ENCODE measurements at places on chromosomes 11 and 22.

DNA sequence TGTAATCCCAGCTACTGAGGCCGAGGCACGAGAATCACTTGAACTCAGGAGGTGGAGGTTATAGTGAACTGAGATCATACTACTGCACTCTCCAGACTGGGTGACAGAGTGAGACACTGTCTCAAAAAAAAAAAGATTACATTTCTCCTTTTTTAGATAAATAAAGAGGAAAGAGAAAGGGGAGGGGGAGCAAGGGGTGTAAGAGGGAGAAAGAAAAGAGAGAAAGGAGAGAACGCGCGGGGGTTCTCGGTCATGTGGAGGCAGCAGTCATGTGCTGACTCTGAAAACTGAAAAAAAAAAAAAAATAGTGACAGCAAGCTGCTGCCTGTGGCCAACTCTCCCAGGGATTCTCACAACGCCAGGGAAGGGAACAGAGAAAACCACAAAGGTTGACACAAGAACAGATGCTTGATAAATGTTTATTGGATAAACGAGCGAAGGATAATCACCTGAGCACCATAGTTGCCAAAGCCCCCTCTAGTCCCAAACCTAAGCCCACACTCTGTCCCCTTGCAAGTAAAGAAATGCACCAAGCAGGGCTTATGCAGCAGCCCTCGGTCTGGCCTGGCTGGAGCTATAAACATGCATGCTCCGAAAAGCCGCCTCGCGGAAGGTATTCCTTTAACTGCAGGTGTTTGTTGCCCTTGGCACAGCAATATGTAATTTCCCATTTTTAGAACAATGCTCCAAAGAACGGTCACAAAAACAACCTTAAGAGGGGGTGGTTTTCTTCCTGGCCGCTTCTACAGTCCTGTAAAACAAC lies 14.5 kb downstream of the SCGB1A1 start:
- DNase-seq = no peak

DNA sequence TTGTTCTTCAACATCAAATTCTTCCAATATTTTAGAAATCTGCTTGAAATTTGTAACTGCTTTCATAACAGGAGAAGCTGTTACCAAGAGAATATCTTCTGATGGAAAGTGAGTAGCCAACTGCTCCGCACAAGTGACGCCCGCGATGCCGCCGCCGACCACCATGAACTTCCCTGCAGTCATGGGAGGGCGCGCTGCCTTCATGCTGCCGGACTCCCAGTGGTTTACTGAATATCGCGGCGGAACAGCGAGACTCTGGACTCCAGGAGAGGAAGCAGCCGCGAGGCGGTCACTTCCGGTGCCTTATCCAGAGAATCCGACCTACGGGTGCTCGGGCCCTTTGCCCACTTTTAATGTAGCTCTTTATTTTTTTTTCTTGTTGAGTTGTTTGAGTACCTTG lies 190.6 kb downstream of the GUCY1A2 start:
- DNase-seq = no peak

GRCh38 chr22:19548964-19549363 lies 24.8 kb upstream of the CLDN5 start:
- no peak for DNase-seq

DNA sequence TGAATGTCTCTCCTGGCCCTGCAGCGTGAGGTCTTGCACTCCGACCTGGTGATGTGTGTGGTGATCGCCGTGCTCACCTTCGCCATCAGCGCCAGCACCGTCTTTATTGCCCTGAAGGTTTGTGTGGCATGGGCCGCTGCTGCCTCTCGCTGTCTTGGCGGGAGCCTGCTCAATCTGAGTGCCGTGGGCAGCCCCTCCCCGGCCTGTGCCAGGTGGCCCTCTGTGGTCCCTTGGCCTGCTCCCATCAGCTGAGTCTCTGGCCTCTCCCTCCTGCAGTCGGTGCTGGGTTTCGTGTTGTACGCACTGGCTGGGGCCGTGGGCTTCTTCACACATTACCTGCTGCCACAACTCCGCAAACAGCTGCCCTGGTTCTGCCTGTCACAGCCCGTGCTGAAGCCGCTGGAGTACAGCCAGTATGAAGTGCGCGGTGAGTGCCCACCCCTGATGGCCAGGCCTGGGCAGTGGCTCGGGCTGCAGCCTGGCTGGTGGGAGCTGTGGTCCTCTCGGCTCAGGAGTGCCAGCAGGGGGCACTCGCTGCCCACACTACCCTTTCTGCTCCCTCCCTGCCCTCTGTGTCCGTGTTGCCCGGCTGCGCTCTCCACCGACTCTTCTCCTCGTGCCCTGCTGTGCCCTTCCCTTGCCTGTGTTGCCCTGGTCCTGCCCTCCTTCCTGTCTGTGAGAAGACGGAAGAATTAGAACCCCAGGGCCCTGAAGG lies 10.2 kb downstream of the PCNX3 start:
- peak; percentile 24 for DNase-seq

DNA sequence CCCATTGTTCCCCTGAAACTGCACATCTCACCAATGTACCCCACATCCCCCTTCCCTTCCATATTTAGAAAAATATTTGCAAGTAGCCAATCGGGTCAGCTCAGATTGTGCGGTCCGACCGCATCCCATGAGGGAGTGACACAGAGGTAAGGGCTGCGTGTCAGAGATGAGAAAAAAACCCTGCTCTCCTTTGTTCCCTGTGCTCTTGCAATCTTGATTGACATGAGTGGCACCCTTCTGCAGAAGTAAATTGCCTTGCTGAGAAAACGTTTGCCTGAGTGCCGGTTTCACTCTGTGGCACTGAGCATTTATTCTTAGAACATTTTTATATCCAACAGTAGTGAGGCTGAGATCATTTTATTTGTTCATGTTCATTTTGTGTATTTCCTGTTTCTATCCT lies 81.6 kb upstream of the CCDC90B start:
- no peak for DNase-seq

DNA sequence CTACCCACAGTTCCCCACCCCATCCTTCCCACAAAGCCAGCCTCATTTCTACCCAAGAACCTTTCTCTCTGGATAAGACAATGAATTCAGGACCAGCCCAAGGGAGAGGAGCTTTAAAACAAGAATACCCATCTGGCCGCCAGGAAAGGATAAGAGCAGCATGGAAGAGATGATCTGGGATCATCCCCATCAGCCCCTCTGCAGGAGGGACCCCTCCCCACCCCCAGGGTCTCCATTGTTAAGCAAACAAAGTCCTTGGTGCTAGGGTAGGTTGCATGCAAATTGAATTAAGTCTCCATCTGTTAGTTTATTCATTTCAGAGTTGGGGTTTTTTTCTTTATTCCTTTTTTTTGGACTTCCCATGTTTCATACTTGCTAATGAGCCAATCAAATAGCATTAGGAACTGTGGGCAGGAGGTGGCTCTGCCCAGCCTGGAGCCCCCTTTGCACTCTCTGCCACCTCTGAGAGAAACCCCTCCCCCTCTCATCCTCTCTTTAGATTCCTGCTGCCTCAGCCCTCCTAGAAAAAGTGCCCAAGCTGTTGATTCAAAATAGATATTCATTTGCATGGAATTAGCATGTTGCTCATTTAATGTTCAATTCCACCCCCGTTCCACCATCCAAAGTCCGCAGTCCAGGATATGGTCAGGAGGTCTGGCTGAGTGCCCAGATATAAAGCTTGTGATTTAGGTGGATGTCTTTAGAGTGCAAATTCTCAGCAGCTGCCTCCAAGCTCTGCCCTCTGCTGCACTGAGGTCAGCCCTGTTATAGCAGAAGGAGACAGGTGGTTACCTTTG lies 138.5 kb upstream of the NCAM1 start:
- DNase-seq = peak; percentile 16

GRCh38 chr11:32953700-32954099 lies 61.1 kb downstream of the QSER1 start:
- no peak for DNase-seq

- DNase-seq = peak; percentile 12
Measured at GRCh38 chr11:113974741-113975470, at the start of gene HTR3A. Gene HTR3A (plus strand): TSS chr11:113975108. CDS start chr11:113975326, 218 bp downstream.

DNA sequence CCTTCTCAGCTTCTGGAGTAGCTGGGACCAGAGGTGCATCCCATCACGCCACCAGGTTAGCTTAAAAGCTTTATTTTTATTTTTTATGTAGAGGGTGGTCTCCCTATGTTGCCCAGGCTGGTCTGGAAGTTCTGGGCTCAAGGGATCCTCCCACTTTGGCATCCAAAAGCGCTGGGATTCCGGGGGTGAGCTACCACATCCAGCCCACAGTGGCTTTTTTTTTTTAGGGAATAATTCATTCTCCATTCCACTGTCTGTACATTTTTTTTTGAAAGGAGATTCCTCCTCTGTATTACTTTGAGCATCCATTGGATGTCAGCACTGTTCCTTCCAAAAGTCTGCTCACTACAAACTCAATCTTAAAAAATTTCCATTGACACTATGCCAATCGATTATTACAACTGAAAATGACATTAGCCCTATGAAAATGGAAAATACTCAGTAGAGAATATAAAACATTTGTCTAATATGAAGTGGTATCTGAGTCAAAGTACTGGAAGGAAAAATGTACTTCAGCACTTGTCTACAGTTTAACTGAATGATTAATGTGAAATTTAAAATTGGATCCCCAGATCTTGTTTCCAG lies 1.3 kb upstream of the LPXN start:
- peak; percentile 69 for DNase-seq

DNA sequence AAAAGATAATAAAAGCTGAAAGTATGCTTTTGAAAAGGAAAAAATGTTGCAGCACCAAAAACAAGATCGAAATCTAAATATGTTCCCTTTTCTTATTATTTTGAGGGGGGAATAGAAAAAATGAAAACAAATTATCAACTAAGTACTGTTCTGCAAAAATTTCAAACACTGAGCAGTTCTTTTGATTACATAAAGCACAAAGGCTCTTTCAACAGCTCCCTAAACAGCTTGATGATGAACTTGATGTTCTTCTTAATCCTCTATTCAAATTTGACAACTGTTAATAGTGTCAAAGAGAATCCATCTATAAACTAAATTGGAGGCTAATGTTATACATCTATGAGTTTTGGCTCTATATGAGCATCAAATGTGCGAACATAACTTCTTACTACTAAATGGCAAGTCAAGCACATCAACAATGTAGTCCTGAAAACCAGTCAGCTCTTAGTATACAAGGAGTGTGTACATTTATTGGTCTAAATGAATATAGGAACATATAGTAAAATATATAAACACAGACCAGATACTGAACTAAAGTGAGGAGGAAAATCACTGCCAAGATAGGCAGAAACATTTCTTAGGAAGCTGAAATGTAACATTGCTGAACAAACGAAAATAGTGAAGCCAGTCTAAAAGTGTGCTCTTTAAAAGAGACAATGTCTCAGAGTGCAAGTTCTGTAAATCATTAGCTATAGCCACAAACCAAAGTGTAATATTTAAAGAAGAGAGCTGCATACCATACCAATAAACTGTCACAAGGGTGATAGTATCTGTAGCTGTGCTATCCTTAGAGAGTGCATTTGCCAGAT lies 94.3 kb downstream of the SOX6 start:
- DNase-seq = no peak

GRCh38 chr22:32307617-32308016 lies 50.0 kb upstream of the RFPL3 start:
- DNase-seq = no peak

DNA sequence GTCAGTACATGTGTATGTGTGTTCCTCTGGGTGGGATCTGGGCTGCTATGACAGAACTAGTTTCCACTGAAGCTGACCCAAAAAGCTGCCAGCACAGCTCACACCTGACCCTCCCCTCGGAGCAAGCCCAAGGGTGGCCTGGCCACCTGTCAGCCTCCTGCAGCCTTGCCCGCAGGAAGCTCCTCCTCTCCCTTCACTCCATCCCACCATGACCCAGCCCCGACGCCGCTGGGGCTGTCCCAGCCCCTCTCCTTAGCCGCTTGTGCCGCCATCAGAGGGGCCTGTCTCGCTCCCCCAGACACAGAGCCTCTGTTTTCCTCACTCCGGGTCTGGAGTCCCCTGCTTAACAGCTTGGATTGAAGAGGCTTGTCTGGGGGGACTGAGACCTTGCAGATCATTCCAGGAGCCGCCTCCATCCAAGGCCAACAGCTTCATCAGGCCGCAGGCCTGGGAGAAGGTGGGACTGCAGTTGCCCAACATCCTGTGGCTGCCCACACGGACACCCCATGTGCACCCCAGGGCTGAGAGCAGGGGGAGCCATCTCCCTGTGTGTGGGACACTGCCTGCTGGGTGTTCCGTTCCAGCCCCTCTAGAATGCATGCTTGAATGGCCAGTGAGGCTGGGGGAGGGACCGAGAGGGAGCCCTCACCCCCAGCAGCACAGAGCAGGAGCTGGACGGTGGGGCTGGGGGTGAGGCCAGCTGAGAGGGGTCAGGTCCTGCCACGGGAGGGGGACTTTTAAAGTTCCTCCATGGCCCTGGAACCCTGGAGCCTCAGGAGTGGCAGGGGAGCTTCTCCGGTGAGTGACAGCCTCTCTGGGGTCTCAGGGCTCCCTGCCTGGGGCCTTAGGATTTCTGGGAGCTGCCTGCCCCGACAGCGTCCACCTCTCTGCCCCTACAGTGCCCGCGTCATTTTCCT lies 696 bp downstream of the MRGPRF start:
- peak; percentile 36 for DNase-seq

DNA sequence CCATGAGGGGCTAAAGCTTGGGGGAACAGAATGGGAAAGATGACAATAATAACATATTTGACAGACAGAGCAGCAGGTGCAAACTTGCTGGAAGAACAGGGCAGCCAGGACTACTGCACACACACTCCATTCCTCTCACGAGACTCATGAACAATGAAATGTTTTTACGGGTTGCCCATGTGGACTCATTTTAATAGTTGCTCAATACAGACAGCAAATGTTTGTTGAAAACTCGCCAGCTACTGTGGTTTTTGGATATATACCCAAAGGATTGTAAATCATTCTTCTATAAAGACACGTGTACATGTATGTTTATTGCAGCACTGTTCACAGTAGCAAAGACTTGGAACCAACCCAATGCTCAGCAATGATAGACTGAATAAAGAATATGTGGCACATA lies 10.3 kb downstream of the SYT13 start:
- peak; percentile 72 for DNase-seq

DNA sequence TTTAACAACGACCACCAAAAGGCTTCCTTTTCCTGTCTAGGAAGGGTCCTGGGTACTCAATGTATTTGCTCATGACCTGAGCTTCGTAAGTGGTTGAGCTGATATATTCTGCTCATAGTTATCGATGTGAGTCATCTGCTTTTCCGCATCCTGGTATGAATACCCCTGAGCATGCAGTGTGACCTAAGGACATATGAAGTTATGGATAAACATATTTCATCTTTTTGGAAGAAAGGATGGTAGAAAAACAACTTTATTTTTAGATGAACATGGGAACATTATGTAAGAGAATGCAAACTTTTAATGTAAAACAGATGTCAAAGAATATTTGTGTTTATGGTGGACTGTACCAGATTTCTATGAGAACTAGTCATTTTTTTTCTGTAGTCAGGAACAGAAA lies 28.4 kb downstream of the TRPC6 start:
- DNase-seq = peak; percentile 70
